ENCODE measurements at places on chromosomes 13 and 19.

DNA sequence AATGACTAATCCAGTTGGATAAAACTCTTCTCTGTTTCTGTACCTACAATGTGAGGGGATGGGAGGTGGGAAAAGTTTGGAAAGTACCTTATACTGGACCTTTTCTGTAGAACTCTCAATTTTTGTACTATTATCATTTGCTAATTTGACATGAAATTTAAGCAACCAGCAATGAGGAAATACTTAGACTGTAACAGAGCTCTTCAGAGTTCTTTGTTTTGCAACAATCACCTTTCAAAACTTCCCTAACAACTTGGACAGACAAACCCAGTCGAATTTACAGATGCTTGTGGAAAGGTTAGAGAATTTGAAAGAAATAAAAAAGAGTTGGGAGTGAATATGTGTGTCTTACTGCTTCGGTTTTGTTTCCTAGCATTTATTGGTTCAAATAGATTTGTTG, 16.8 kb downstream of the KBTBD7 start:
- DNase-seq = no peak

DNA sequence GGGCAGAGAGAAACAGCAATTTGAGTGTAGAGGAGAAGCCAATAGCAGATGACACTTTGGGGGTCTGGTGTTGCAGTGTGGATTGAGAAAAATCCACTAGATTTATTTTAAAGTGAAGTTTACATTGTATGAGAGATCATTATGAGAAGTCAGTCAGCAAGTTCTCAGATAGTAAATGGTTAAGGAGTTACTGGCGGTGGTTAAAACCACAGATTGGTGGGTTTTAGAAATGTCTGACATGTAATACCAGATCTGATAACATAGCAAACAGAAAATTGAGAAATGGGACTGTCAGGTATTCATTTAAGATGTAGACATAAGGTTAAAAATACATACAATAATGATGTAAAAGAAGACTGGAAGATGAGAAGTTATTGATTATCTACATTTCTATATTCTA, 7.2 kb downstream of the ABHD13 start:
- no peak for DNase-seq

DNA sequence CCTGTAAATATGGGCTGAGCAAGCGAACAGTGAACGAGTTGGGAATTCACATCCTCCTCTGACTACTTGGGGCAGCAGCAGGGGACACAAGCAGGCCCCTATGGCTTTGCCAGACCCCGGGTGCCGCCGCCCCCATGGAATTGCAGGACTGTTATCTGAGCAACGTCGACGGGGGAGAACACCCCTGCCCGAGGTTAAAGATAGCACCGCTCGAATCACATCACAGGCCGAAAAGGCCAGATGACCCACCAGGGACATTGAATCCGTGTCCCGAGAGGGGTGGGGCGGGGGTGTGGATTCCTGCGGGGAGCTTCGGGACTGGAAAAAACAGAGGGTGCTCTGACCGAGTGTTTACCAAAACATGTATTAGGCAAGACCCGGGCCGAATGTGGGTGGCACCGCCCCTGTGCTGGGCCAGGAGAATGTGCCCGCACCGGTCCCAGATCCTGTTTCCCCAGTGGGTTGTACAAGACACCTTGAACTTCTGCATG, 9.1 kb downstream of the FEM1A start:
- DNase-seq = no peak

GRCh38 chr19:35436477-35437405, 11.3 kb upstream of the FFAR2 start:
- no peak for DNase-seq

- DNase-seq = no peak
Observed at GRCh38 chr19:45408121-45408520, 1.7 kb downstream of the POLR1G start.

DNA sequence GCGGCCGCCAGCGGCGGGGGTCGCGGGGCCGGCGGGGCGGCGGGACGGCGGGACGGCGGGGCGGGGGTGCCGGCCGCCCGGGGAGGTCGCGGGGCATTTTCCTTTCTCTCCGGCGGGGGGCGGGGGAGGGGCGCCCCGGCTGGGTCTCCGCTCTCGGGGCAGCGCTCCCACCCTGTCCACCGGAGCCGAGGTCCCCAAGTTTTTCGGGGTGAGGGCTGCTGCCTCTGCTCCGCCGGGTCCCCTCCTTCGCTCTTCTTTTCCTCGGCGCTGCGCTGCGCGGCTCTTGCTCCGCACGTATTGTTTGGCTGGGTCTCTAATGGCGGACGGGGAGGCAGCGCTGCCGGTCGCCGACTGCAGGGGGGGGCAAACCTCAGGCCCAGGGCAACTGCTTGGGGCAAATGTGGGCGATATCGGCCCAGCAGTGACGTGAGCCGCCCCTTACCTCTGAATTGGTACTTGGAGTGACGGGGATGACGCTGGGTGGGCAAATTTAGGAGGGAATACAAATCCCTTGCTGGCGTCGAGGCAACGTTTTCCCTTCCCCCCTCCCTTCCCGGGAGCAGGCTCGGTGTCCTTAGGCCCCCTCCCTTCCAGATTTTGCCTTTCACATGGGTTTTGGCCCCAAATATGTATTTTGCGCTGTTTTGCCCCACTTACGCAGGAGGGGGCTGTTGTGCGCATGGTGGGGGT, 759 bp downstream of the ZMYM2 start:
- no peak for DNase-seq

- no peak for DNase-seq
Observed at GRCh38 chr13:73544175-73544574, 485.4 kb downstream of the KLF5 start.

- DNase-seq = no peak
Observed at GRCh38 chr13:66113882-66114526, 1116.1 kb downstream of the PCDH9 start.

DNA sequence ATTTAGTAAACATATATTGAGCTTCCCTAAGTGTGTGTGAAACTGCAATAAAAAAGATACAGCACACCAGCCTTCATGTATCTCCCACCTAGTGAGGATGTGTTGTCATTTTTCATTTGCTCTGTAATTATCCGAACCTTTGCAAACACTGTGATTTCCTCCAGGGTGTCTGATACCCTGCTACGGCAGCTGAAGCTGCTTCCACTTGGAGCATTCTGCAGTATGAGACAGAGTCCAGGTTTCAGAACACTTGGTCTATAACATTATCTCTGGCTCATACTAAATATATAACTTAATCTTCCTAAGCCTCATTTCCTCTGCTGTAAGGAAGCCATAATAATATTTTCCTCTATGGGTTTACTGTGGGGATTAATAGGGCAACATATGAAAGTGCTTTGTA, 1338.1 kb upstream of the SLC10A2 start:
- no peak for DNase-seq

GRCh38 chr19:2887391-2887914, 13.3 kb upstream of the ZNF57 start:
- DNase-seq = no peak

Data from GM18507 (cell line).